ENCODE measurements at places on chromosomes 13 and 19. TPM values are rescaled to one million over a fixed set of nuclear protein-coding genes. Genes with fewer than 3 reads are reported as not detected.

DNA sequence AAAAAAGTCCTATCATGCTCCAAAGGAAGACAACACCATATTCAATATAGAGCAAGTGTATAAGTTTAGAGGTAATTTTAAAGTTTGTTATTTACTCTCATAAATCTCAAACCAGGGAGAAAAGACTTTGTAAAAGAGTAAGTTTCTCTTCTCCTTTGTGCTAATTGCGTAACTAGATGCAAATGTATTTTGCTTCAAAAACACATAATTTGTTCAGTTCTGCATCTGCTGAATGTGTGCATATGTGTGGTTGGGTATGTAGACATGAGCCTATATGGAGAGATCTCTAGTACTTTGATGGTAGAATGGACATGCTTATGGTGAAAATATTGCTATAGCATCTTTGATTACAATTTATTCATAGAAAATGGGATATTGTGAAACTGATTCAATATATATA lies 17.8 kb upstream of the MIR17HG start:
- no peak for DNase-seq

- no peak for DNase-seq
Observed at GRCh38 chr13:81722456-81722855, 1381.5 kb upstream of the SPRY2 start.

DNA sequence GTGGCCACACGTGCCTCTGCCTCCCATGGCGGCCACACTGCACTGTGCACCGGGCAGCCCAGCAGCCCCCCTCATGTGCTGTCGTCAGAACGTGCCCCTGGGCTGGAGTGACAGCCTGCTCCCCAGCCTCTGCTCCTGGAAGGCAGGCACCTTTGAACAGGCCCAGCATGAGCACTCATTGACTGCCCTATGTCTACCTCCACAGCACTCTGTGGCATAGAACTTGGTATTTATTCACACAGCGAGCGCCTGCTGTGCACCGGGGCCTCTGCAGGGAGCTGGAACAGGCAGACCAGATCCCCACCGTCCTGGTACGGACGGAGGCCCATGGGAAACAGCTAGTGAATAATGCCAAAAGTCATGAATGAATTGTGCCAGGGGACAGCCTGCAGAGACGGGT lies 53.7 kb downstream of the DPF1 start:
- DNase-seq, result no peak

- peak; percentile 80 for DNase-seq
Observed at GRCh38 chr13:24683838-24684599, 3.8 kb downstream of the ATP12A start.

GRCh38 chr13:53064731-53065130 lies 36.1 kb downstream of the OLFM4 start:
- DNase-seq, result no peak

- DNase-seq, result no peak
Observed at GRCh38 chr13:32976056-32976805, 40.0 kb upstream of the KL start.

Gene UNC13A
- total RNA-seq, result not detected

Gene ZNF222
- total RNA-seq, result 2.3 TPM

Gene LRG1
- total RNA-seq, result 0.09 TPM

Gene ZNF506
- total RNA-seq, result 48.7 TPM

Gene CEACAM7
- total RNA-seq, result not detected

Gene CDC34
- 38.1 TPM for total RNA-seq

Gene SYT5
- not detected for total RNA-seq

Measured in activated CD8-positive, alpha-beta T cell treated with anti-CD3 and anti-CD28 coated beads for 36 hours (primary cell).